ENCODE measurements at places on chromosomes 5 and 9.

DNA sequence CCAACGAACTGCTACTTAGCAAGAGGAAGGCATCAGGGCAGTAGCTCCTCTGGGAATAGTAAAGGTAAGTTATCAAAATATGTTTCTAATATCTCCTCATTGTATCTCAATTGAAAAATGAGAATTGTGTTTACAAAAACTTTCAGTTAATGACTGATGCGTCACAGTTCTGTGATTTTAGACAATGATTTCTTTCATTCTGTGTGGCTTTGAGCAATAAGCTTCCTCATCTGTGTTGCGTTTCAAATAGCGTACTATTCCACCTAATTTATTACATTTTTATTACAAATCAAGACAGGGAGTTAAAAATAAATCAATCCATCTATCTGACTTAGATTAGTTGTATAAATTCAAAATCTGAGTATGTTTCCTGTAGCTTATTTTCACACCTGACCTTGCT lies 145.0 kb downstream of the CAAP1 start:
- DNase-seq: no peak

GRCh38 chr5:10808347-10809226 lies 47.6 kb upstream of the DAP start:
- DNase-seq: no peak

DNA sequence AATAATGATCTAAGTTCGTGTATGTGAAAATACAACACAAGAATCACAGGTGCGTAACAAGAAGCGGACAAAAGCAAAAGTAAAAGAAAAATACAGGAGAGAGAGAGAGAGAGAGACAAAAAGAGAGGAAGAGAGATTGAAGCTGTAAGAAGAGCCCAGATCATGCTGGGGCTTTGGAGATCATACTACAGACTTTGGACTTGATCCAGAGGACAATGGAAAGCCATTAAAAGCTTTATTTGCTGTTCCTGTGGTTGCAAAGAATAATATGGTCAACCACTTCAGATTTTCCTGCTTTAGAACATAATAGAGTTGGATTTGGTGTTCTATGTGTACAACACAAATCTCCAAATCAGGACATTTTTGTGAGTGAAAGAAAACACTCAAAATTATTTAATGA lies 561.4 kb downstream of the CAAP1 start:
- DNase-seq: no peak

- DNase-seq: no peak
Observed at GRCh38 chr5:132758451-132758850, 11.2 kb downstream of the CCNI2 start.

DNA sequence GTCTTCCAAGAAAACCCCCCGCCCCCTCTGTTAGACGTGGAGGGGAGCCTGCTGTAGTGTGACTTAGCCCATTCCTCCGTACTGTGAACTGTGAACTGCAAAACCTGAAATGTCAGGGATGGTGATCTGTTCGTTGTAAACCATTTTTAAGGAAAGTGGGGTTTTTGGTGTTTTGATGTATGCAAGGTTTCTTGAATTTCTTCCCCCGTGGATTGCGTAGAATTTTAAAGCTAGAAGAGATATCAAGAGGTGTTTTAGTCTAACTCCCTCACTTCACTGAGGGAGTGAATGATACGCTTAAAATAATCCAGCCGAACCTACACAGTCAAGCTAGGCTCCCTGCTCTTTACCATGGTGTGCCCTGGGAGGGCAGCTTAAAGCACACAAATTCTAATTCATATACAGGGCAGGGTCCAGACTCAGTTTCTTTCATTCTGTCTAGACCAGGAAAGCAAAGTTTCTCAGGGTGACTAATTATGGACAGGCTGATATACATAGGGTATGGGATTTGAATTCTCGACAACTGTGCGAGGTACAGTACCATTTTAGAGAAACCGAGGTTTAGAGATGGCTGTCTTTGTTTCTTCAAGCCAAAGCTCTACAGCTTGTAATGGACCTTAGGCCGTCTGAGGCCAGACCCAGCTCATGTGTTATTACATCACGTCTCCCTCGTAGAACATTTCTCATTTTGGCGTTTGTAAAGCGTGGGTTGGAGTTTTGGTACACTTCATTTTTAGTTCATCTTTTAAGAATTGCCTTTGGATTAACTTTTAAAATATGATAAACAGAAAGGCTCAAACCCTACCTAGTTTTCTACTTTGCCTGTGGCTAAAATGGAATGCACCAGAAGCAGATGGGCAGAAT lies 2.7 kb downstream of the PTGER4 start:
- DNase-seq: no peak

GRCh38 chr5:124536333-124536732 lies 210.1 kb downstream of the ZNF608 start:
- DNase-seq: no peak

DNA sequence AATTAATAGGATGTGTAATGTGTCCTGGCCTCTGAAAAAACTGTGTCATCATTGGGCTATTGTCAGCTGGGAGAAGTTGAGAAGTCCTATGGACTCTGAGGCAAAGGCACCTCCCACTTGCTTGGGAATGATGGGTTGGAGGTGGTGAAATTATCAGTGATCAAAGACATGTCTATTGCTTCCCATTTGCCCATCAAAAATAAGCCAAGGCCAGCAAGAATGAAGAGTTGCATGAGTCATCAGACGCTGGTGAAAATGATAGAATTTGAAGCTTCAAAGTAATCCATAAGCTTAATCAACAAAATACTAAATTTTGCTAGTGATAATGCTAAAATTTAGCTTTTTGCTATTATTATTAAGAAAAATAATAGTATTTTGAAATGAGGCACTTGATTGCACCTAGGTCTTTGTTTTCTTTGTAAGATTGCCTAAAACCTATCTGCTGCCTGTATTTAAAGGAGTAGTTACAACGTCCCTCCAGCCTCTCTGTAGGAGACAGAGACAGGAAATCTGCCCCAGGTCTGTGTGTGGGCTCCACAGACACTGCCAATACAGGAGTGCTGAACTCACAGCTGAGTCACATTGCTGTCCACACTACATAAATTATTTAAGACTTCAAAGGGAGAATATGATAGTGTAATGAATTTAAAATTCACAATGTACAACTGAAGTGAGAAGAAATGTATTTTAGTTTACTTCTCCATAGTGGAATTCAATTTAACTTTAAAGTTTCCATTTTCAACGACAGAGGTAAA lies 48.4 kb upstream of the APC start:
- DNase-seq: no peak

DNA sequence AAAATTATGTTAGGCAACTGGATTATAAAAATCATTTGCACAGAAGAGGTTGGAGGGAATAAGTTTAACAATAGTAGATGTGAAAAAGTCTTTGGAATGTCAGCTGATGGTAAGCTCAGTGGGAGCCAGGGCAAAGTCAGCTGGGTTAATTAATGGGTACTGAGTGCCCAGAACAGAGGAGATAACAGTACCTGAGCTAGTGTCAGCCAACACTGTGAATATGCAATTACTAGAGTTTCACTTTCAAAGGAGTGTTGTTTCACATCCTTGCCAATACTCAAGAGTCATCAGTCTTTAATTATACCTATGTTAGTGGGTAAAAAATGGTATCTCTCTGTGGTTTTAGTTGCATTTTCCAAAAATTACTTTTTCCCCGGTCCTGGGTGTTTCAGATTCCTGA lies 135.1 kb downstream of the KIF4B start:
- DNase-seq: no peak

GRCh38 chr5:147406636-147407035 lies 103.2 kb downstream of the DPYSL3 start:
- DNase-seq: no peak

DNA sequence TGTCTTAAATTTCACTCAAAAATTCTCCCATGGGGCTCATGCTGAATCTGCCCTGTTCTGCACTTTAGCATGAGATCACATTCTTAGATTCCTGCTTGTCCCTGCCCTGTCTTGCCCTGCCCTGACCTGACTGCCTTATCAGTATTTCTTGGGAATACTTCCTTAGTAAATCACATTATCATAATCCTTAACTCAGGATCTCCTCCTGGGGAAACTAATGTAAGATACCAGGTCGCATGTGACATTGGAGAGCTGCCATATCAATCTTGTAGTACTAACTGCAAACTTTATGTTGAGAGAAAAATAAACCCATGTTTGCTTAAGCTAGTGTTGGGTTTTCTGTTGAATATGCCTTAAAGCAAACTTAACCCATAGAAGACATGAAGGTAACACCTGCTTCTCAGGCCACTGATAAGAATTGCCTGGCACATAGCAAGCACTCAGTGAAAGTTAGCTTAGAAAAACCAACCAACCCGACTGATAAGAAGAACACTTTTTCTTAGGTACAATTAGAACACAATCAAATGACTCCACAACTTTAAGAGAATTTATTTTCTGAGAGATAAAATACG lies 53.3 kb downstream of the IL33 start:
- no peak for DNase-seq

- DNase-seq: peak; percentile 58
Observed at GRCh38 chr9:114754581-114754980, 51.3 kb downstream of the TNFSF15 start.

DNA sequence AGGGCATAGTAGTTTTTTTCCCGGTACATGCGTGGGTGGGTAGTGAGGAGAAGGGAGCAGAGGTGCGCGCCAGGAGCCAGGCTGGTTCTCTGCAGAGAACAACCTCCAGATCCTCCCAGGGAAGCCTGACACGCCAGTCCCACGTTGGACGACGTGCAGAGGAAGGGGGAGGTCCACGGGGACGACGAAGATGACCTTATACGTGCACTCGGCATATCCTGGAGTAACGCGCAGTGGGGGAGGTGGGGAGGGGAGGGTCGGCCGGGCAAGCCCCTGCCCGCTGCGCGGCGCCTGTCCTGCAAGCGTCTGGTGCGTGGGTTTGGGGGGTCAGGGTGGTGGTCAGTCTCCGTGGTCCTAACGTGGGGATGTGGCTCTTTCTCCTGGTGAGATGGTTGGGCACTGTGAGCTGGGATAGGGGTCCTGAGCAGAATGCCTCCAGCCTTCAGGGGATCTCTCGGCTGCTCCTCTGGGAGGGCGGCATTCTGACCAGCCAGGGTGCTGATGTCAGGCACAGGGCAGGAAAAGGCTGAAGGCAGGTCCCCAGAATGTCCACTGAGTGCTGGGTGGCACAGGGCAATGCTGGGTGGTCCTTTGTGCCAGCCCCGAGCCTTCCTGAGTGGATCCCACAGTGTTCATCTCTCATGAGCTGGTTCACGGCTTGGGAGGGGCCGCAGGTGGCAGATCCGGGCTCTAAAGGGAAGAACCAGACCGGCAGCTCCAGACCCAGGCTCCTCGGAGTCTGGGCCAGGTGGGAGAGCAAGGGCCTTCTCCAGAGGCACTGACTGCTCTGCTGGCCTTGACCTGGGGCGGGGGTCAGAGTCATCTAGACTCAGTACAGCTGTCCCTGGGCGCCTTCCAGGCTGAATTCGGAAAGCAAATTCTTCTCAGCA lies 10.5 kb upstream of the SCGB3A1 start:
- no peak for DNase-seq

DNA sequence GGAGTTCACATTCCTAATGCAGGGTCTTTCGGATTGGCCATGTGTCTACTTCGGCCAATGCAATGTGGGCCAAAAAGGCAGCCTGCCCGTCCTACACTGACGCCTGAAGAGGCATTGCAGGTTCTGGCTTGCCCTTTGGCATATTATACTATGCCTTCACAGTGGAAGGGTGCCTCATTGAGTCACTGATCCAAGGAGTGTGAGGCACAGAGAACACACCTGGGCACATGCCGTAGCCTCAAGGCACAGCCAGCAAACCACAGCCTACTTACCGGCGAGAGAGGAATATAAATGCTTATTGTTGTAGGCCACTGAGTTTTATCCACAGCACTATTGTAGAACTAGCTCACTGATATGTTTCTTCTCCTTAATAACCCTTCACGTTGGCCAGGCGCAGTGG lies 409.6 kb downstream of the GADD45G start:
- no peak for DNase-seq

DNA sequence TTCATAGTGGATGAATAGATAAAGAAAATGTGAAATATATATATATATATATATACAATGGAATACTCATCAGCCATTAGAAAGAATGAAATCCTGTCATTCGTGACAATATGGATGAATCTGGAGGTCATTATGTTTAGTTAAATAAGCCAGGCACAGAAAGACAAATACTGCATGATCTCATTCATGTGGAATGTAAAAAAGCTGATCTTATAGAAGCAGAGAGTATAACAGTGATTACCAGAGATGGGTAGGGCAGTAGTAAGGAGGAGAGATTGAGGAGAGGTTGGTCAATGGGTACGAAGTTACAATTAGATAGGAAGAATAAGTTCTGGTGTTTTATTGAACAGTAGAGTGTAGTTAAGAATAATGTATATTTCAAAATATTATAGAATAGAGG lies 19.7 kb upstream of the PCDHAC2 start:
- no peak for DNase-seq

DNA sequence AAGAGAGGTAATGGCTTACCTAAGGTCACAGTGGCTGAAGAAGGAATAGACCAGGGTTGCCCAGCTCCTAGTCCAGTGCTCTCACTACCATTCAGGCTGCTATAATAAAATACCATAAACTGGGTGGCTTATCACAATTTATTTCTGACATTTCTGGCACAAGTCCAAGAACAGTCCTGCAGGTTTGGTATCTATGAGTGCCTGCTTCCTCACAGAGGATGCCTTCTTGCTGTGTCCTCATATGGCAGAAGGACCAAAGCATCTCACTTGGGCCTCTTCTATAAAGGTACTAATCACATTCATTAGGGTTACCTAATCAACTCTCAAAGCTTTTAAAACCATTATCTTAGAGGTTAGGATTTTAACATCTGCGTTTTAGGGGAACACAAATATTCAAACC lies 17.2 kb downstream of the STARD4 start:
- no peak for DNase-seq

GRCh38 chr5:4442221-4442620 lies 697.9 kb upstream of the ADAMTS16 start:
- DNase-seq: no peak

GRCh38 chr9:123234853-123235252 lies 33.5 kb downstream of the STRBP start:
- peak; percentile 71 for DNase-seq

DNA sequence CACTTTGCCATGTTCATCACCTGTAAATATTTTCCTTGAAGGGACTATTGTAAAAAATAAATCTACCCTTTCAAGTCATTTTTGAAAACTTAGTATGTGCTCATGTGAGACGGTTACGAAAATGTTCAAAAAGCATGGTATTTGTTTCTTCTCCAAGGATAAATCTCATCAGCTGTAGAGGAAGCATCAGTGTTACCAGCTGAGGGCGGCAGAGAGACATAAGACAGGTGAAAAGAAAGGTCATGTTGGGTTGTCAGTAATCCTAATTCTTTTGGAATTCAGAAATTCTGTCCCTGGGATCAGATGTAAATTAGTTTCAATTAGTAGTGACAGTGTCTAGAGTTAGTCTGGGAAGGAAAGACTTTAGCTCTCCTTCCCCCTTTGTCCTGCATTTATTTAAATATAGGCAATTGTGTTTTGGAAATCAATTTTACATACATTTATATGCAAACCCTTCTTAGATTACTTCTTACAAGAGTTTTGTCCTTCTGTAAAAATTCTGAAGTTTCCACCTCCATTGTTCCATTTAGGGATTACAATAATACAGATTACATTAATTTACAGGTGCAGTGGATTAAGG lies 791.9 kb upstream of the CDH6 start:
- no peak for DNase-seq

DNA sequence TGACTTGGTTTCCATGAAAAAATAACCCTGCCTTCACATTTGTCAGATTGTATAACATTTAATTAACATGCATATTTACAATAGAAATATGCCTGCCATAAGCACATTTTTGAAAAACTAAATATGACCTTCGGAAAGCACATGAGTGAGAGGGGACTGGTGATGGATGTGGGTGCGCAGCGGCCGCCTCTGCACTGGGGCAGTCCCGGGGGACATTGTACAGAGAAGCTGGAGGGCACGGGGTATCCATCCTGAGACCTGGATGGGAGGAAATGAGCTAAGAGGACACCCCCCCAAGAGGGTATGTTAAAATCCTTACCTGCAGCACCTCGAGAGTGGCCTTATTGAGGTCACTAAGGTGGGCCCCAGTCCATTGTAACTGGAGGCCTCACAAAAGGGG lies 161.3 kb upstream of the IRX4 start:
- no peak for DNase-seq
